CD8-positive, alpha-beta T cell (primary cell): ENCODE measurements at places on chromosomes 2 and 18. TPM values are rescaled to one million over a fixed set of nuclear protein-coding genes. Genes with fewer than 3 reads are reported as not detected.

The ALMS1 gene
- total RNA-seq: 14.8 TPM

The STON1 gene
- total RNA-seq: 1.4 TPM

The ALK gene
- not detected for total RNA-seq

The CNGA3 gene
- total RNA-seq: not detected

The ECEL1 gene
- total RNA-seq: not detected

The STARD6 gene
- not detected for total RNA-seq
